ENCODE measurements at places on chromosomes 1 and 21.

GRCh38 chr1:191752342-191752741 lies 405.9 kb upstream of the RGS18 start:
- DNase-seq, result no peak

- no peak for DNase-seq
Observed at GRCh38 chr1:202238914-202239313, 45.3 kb downstream of the LGR6 start.

GRCh38 chr21:36010801-36011200 lies 49.5 kb downstream of the SETD4 start:
- DNase-seq, result no peak

GRCh38 chr1:78884685-78885452 lies 121.7 kb downstream of the ADGRL4 start:
- peak; percentile 43 for DNase-seq

- peak; percentile 90 for DNase-seq
Observed at GRCh38 chr1:55049914-55050278, 10.5 kb downstream of the PCSK9 start.

DNA sequence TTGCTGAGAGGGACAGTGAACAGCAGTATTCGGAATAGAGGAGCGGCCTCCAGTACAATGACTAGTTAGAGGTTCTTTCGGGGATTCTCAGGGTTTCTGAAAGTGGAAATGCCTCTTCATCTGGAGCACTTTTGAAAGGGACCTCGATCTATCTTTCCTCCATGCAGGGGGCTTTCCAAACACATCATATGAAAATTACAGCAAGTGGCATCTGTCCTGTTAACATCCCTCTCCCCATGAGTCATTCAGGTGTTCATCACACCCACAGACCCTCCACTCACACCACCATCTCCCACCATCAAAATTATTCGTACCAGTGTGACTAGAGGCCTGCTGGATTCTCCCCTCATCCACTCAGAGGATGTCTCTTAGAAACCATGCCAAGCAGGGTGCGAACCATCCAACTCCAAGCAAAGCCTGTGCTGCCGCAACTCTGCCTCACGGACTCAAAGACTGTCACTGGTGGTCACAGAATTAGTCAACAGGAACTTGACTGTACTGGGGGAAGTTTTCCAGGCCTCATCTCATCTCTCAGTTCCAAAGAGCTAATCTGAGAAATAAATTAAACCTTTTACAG lies 211.1 kb downstream of the MRPL39 start:
- DNase-seq, result no peak

DNA sequence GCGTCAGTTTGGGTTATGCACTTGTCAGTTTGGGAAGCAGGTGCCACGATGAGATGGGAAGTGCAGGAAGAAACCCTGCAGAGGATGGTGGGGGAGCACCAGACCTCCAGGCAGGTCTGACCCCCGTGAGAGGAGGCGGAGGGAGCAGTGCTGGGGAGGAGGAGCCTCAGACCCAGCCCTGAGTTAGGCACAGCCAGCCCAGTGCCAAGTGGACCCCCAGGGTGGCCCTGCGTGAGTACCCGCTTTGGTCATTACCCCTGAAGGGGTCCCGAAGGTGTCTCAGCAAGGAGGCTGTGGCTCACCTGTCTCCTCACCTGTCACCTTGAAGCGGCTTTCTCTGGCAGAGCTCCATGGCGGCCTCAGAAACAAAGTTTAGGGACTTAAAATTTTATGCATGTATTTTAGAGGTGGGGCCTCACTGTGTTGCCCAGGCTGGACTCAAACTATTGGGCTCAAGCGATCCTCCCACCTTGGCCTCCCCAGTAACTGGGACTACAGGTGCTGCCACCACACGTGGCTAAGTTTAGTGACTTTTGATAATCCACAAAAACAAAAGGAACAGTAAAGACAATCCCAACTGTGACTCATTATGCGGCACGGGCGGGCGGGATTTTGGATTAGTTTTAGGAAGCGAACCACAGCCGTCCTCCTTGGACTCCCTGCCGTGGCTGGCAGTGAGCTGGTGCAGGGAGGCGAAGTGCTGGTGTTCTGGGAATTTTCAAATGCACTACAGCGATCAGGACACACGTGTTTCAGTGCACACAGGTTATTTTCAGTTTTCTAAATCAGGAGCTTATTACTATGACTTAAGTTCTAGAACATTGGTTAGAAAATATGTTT lies 4.7 kb downstream of the AGPAT3 start:
- DNase-seq, result no peak

DNA sequence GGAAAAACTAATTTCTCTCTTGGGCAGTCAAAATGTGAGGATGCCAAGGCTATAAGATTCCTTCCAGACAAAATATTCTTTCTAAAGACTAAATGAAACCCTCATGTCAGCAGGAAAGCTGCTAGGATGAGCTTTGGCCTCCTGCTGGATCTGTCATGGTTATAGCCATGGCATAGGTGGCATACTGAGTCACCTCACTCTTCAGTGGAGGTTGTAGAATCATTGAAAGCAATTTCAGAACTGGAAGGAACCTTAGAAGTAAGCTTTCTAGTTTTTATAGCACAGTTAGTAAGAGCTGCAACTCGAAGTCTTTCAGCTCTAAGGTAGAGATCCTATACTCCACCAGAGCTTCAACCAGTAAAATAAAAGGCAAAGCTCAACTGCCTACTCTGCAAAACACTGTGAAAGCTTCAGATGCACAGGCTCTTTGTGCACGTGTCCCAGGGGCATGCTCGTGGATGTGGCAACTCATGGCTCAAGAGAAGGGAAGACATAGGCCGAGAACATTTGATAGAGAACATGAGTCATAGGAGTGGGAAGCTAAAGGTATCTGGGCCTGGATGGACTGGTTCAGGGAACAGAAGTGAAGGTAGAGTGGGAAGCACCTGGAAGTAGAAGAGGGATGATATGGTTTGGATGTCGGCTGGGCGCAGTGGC lies 5.8 kb downstream of the AVPR1B start:
- DNase-seq, result no peak

DNA sequence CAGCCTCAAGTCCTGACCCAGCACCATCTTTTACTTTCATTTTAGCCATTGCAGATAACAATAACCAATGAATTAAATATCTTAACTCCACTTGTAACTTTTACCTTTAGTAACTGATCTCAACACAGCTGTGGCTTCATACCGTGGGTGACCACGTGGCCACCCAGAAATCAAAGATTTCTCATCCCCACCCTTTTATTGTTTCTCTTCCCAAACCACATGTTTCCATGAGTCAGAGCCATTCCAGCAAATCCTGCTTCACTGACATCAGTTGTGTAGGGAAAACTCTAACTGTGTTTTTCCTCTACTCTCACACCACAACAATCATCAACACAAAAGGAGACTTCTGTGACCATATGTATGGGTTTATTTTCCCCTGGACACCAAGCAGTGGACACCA lies 25.1 kb upstream of the BRDT start:
- DNase-seq, result no peak

DNA sequence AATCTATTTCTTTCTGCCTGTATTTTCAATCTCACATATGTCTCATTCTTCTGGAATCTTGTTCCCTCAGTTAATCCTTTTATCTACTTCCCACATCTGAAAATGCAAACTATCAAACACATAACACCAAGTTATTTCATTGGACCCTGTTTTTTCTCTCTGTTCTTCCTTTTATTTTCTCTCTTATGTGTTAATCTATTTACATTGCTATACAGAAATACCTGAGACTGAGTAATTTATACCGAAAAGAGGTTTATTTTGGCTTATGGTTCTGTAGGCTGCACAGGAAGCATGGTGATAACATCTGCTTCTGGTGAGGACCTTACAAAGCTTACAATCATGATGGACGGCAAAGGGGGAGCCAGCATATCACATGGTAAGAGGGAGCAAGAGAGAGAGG lies 247.6 kb downstream of the TGFB2 start:
- no peak for DNase-seq

GRCh38 chr1:21855257-21856096 lies 43.4 kb downstream of the LDLRAD2 start:
- no peak for DNase-seq

DNA sequence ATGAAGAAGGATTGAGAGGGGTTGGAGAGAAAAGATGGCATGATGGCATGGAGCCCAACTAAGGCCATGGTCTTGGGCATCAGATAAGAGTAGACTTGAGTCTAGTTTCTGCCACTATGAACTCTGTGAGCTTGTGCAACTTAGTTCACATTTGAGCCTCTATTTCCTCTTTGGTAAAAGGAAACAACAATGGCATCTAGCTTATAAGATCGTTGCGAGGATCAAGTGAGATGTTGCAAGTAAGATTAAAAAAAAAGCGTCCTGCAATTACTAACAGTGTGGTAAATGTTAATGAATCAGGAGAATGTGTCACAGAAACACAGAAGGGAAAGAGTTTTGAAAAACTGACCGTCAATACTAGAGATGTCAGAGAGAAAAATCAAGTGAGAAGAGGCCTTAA lies 202.9 kb upstream of the FGGY start:
- no peak for DNase-seq

- no peak for DNase-seq
Observed at GRCh38 chr1:60833173-60833572, 249.2 kb upstream of the NFIA start.

GRCh38 chr1:9845914-9846313 lies 22.1 kb upstream of the CLSTN1 start:
- DNase-seq, result no peak

- no peak for DNase-seq
Observed at GRCh38 chr1:151705146-151705545, 11.5 kb downstream of the CELF3 start.

GRCh38 chr1:25936947-25937346 lies 30.7 kb upstream of the STMN1 start:
- no peak for DNase-seq

Measured in DMS 273 treated with DMSO at 0.1 percent for 48 hours (cell line).